ENCODE measurements at places on chromosomes 4 and X.

- no peak for DNase-seq
Measured at GRCh38 chr4:29081234-29081955, 1638.8 kb upstream of the PCDH7 start.

DNA sequence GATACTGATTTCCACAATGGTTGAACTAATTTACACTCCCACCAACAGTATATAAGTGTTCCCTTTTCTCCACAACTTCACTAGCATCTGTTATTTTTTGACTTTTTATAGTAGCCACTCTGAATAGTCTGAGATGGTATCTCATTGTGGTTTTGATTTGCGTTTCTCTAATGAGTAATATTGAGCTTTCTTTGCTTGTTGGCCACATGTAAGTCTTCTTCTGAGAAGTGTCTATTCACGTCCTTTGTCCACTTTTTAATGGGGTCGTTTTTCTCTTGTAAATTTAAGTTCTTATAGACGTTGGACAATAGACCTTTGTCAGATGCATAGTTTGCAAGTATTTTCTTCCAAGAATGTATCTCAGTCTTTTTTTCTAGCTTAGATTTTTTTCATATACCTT lies 10.0 kb downstream of the FBXW7 start:
- DNase-seq: no peak

DNA sequence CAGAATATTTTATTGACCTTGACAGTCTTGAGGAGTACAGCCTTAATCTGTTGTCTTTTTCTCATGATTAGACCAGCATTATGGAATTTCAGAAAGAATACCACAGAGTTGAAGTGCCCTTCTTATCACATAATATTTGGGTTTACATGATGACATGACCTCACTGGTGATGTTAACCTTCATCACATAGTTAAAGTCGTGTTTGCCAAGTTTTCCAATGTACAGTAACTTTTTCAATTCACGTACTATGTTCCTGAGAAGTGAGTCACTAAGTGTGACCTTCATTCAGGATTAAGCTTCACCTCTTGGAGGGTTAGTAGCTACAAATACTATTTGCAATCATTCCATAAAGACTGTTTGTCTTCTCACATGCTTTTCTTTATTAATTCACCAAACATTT lies 52.1 kb downstream of the RAB40A start:
- no peak for DNase-seq

DNA sequence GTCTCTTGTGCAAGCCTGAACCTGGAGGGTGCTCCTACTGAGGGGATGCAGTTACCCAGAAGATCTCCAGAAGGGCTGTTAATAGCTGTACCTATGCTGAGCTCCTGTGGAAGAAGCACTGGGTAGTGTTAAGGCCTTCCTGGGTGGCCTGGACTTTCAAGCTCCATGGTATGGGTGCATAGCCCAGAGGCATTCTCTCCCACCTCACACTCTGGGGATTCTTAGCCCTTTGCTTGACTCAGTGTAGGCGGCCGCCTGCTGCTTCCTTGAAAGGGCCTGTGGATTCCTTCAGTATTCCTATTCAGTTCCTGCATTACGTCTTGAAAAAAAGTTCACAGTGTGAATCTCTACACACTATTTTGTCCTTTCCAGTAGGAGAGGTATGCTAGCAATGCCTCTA lies 235.7 kb upstream of the MAGEB16 start:
- no peak for DNase-seq

GRCh38 chrX:34144246-34144645 lies 12.1 kb upstream of the FAM47A start:
- no peak for DNase-seq

DNA sequence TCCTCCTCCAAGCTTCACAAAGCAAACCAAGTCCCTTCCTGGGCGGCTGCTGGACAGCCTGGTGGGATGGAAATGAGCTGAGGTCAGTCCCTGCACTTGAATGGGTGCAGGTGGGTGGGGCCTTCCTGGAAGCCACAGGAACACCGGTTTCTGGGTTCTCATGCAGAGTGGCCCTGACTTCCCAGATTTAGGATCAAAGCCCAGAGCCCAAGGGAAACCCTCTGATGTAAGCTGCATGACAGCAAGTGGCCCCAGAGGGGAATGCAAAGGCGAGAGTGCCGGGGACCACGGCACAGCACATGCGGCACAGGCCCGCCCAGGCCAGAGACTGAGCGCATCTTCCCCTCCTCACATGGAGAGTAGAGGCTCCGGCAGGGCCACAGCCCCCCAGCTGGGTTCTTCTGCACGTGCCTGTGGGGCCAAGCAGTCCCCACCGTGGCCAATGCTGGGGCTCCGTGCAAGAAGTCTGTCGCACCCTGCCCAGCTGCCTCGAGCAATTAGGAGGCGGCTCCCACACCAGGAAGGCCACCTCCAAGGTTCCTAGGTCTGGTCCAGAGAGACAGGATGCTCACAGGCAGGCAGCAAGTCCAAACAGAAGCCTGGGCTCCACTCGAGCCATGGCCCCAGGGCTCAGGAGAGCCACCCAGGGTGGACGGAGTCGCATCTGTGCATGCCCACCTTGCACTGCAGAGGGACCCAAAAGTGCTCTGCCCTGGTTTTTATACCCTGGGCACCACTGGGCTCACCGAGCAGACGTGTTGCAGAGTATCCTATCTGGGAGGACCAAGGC lies 83.0 kb downstream of the HTRA3 start:
- DNase-seq: no peak

- peak; percentile 41 for DNase-seq
Measured at GRCh38 chr4:1345903-1346780, 866 bp upstream of the UVSSA start.

GRCh38 chrX:23332888-23333821 lies 1.5 kb upstream of the PTCHD1 start:
- DNase-seq: no peak

GRCh38 chr4:176153124-176153523 lies 42.3 kb downstream of the SPATA4 start:
- DNase-seq: no peak

- DNase-seq: no peak
Measured at GRCh38 chrX:8971116-8971515, 62.8 kb downstream of the FAM9B start.

- no peak for DNase-seq
Measured at GRCh38 chr4:20075248-20075871, 176.3 kb upstream of the SLIT2 start.

DNA sequence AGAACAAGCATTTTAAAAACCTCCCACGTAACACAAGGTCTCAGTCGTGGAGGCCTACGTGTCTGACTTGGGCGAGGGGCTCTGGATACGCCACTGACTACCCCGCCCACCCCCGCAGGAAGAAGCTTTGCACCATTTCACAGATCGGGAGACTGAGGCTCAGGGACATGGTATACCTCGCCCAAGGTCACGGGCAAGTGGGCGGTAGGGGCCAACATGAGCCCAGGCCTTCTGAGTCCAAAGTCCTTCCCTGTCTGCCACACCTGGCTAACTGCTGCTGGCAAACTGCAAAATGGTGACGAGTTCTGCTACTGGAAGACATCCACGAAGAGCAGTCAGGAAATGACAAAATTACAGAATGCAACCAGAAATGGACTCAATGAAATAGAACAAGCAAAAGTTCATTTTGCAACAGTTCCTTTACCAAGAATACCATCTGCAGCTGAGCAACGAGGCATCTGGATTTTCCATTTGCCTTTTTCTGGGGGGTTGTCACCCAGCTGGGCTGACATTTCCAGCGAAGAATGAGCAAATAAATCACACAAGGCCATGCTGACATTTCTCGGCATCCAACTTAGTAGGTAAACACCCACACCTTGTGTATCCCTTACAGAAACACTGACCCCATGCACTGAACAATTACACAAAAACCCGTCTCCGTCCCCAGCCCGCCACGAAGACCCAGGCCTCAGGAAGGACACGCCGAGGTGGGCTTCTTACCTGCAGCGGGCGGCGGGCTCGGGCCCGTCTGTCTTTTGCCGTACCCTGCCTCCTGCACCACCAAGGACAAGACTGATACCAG lies 70.2 kb upstream of the AFAP1 start:
- DNase-seq: no peak

DNA sequence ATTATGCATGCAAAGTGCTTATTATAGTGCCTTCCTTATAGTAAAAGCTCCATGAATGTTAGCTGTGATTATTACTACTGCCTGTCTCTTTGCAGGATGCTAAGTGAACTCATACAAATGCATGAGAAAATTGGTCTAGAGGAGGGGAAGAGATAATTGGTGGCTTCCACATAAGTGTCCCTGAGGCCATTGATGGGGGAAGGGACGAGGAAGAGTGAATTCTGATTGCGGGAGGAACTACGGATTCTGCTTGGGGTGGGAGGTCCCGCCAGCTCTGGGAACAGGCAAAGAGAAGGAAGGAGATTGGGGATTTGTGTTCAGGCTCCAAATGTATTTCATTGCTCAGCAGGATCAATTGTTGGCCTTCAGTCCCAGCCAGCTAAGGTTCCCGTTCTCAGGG lies 11.6 kb upstream of the ARHGAP36 start:
- no peak for DNase-seq

DNA sequence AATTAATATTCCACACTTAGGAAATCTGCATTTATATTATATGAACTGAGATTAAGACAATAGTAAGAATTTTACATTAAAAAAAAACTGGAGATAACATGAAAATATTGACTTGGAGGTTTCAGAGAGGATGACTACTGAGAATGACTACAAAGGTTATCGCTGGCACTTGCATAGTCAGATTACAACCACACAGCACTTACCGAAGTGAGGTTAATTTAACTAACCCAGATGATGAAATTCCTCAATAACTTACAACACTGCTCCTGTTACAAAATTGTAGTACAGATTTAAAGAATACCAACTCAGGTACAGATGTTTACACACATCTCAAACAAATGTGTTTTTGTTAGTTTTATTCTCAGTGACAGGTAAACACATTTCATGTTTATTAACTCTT lies 283.5 kb downstream of the CAMK2D start:
- DNase-seq: no peak

GRCh38 chr4:189081826-189082225 lies 858.8 kb upstream of the FRG1 start:
- no peak for DNase-seq

- DNase-seq: no peak
Measured at GRCh38 chrX:1009771-1010170, 202.7 kb downstream of the CRLF2 start.

DNA sequence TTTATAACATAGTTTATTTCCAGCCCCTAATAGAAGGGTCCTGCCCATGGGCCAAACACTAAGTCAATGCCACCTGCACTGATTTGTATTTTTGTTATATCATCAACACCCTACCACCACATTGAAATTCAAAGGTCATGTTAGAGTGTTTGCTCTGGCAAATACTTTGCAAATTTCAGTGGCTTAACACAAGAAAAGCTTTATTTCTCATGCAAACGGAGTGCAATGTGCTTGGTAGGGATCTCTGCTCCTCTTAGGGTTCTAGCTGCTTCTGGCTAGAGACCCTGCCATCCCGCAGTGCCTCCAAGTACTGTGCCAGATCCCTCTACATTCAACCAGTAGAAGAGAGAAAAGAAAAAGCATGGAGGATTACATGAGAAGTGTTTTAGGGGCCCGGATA lies 230.8 kb upstream of the TET2 start:
- DNase-seq: no peak

- no peak for DNase-seq
Measured at GRCh38 chr4:185276036-185276435, 66.6 kb downstream of the SNX25 start.

DNA sequence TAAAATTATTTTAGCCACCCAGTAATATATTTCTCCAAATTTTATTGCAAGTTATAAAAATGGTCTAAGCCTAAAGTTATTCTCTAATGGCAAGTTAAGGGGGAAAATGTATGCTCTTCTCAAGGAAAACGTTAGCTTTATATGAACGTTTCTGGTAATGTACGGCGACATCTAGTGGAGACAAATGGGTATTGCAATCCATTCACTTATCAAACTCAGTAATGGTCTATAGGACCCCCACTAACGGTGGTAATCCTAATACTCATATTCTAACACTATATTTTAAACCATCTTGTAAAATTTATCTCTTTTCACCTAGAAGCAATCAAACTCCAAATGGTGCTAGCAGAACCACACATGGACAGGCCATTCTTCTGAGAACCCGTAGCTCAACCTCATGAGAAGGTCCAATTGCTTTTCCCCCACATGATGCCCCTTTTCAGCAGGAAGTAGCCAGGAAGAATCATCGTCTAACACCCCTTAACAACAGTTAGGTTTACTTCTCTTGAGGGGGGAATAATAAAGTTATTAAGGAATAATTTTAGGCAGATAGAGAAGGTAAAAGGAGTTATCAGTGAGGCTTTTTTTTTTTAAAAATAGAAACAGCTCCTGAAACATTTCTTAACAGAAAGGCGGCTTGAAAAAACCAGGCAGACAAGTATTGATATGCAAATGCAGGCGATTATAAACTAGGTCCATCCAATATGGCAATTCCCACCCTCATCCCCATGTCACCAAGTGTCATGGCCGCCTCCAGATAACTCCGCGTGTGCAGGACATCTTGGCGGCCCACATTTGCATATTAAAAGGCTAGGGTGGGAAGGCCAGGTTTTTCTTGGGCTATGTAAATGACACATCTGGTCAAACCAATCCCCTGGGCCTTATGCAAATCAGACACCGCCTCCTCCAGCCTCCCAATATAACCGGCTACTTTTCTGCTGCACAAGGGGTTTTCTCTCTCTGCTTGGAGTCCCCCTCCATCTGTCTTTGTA lies 35.0 kb downstream of the NUDT11 start:
- DNase-seq: no peak

GRCh38 chr4:140000232-140000631 lies 153.8 kb downstream of the MAML3 start:
- DNase-seq: no peak

DNA sequence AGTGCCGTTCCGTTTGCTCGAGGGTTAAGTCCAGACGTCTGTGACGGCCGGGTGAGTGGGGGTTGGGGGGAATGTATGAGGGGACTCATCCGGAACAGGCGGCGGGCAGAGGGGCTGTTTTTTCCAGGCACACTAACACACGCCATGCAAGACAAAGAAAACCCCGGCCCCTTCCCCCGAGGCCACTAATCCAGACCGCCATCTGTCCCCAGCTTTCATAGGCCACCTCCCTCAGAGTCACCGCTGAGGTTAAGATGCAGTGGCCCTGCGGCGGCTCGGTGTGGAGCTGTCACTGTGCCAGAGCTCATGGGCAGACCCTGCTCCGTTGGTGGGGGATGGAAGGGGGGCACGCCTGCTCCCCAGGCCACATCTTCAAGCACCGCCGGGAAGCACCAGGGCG lies 34.1 kb downstream of the SORCS2 start:
- no peak for DNase-seq

DNA sequence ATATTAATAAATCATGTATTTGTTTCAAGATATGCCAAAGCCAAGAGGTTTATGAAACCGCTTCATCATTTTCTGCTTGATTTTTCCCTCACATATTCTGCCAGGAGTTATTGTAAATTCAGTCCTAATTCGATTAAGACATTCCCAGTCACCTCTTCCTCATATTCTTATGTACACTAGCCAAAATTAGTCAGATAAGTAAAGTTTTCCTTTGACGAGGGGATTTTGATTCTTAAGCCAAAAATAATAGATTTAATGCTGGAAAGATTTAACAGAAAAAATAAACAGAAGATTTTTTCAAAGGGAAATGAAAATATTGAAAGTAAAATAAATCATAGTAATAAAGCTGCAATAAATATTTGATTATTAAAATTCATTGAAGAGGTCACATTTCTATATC lies 51.0 kb upstream of the VEGFC start:
- no peak for DNase-seq

Measured in progenitor cell of endocrine pancreas (in vitro differentiated cells).